ENCODE measurements at places on chromosomes 6 and 20. TPM values are rescaled to one million over a fixed set of nuclear protein-coding genes. Genes with fewer than 3 reads are reported as not detected.

ZHX3 gene
- polyA plus RNA-seq: 7.6 TPM

NDRG3 gene
- polyA plus RNA-seq: 3.1 TPM

PLCB1 gene
- 6.8 TPM for polyA plus RNA-seq

CNKSR3 gene
- 17.7 TPM for polyA plus RNA-seq

MUC21 gene
- 0.02 TPM for polyA plus RNA-seq

FAM162B gene
- 0.62 TPM for polyA plus RNA-seq

FOXQ1 gene
- polyA plus RNA-seq: not detected

PRPF6 gene
- 22.0 TPM for polyA plus RNA-seq

ERVFRD-1 gene
- 0.07 TPM for polyA plus RNA-seq

NRSN1 gene
- polyA plus RNA-seq: not detected

OR10C1 gene
- polyA plus RNA-seq: not detected

TCF21 gene
- 1.0 TPM for polyA plus RNA-seq

SLC17A1 gene
- polyA plus RNA-seq: 3.9 TPM

RHAG gene
- not detected for polyA plus RNA-seq

CNR1 gene
- 0.12 TPM for polyA plus RNA-seq

DNAH8 gene
- not detected for polyA plus RNA-seq

MYT1 gene
- polyA plus RNA-seq: 0.11 TPM

All from liver (tissue), 10 donors.